ENCODE measurements at places on chromosomes 7 and 10.
A peak's percentile ranks its signal among the peaks of the same experiment; 100 is the strongest.

GRCh38 chr7:135901585-135902540 is 75.3 kb downstream of the MTPN start:
- DNase-seq, result no peak

GRCh38 chr7:17832242-17832641 is 108.1 kb downstream of the SNX13 start:
- no peak for DNase-seq

GRCh38 chr7:31747553-31747952 is 60.5 kb downstream of the PPP1R17 start:
- no peak for DNase-seq

- DNase-seq, result no peak
These were observed 28.6 kb upstream of the ZEB1 start for GRCh38 chr10:31290386-31290785.

GRCh38 chr7:112022128-112022527 is 184.1 kb downstream of the DOCK4 start:
- DNase-seq, result no peak

- DNase-seq, result no peak
These were observed 429.1 kb downstream of the KIF20B start for GRCh38 chr10:90130321-90131086.

DNA sequence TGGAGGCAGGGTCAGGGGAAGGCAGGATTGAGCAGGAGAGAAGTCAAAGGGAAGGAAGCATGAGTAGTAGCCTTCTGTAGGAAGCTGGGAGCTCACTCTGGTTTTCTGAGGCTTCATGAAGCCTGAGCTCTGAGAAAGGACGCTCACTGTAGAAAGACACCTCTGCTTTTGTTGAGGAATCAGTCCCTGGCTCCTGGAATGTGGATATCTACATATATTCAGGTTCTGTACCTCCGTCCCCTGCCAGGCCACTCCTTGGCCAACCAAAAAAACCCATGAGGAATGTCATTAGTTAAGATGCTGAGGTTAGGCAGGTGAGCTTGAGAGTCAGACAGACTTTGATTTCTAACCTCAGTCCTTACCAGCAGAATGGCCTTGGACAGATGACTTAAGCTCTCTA is 283.5 kb upstream of the HABP2 start:
- DNase-seq, result no peak

GRCh38 chr10:78578929-78579328 is 489.8 kb upstream of the ZMIZ1 start:
- DNase-seq, result no peak

DNA sequence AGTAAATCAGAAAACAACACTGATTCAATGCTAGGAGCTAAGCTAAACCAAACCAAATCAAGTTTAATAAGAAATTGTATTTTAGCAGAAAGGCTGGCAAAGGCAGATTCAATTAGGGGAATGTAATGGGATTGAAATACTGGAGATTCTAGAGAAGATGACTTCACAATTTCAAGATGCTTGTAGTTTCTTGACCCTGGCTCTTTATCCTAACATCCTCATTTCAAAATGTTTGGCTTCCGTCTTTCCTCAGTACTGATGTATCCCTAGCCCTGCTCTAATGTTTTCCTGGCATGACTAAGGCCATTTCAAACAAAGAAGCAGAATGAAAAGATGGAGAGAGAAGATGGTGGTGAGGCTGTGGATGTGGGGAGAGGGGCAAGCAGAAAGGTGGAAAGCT is 2.7 kb upstream of the JCAD start:
- DNase-seq, result no peak

DNA sequence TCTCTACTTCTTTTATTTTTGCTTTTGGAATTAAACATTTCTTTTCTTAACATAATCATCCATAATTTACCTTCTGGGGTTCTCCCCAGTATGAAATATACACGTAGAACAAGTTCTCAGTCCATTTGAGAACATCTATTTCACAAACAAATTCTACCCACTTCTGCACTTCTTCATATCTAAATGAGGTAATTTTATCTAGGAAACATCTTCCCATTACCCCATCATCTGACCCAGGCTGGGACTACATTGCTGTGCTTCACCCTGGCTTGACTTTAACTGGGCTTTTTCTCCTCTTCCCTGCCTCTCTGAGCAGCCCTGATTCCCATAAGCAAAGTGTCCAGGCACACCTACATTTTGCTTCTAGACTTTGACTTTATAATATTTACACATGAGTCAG is 43.3 kb upstream of the AMPH start:
- no peak for DNase-seq

GRCh38 chr7:102425639-102426267 is 7.6 kb upstream of the ORAI2 start:
- peak; percentile 71 for DNase-seq

DNA sequence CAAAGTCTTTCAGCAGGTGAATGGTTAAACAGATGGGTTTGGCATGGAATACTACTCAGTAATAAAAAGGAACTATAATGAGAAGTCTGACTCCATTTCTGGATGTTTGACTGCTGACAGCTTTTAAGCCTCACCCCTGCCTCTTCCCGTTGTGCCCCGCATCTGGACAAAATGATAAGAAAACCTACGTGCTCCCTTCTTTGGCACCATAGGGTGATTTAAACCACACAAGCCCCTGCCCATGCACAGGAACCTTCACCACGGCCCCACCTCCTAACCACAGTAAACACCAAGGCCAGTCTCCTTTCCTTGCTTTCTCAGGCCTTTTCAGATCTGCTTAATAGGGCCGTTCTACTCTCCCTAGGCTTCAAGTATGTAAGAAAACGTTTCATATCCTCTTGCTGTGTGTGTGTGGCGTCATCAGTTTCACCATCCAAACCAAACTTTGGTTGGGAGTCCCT is 47.1 kb upstream of the UBN2 start:
- no peak for DNase-seq

DNA sequence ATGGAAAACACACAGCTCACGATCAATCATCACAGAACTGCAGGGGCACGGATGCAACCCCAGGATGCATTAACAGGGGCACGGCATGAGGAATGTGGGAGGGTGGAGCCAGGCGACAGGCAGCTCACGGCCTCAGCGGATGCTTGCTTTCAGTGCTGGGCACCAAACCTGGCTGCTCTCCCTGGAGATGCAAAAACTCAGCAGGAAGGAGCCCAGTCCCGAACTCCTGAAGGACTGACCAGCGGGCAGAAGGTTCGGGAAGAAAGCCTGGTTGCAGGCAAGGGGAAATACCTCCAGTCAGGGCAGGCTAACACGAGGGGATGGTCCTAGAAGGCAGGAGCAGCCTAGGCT is 66.8 kb downstream of the CHST15 start:
- DNase-seq, result no peak

- DNase-seq, result no peak
These were observed 440.6 kb upstream of the LRRN3 start for GRCh38 chr7:110650328-110650727.

DNA sequence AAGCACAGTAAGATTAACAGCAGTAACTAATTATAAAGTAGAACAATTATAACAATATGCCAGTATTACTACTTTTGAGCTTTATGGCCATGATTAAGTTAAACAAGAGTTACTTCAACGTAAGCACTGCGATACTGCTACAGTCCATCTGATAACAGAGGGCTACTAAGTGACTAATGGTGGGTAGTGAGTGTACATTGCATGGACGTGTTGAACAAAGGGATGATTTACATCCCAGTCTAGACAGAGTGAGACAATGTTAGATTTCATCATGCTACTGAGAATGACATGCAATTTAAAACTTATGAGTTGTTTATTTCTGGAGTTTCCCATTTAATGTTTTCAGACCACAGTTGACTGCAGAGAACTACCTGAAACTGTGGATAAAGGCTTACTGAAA is 45.6 kb downstream of the TPST1 start:
- no peak for DNase-seq

- DNase-seq, result no peak
These were observed 447.8 kb upstream of the C7orf33 start for GRCh38 chr7:148142660-148143248.

GRCh38 chr10:12198156-12198555 is 2.2 kb downstream of the CDC123 start:
- DNase-seq, result no peak

DNA sequence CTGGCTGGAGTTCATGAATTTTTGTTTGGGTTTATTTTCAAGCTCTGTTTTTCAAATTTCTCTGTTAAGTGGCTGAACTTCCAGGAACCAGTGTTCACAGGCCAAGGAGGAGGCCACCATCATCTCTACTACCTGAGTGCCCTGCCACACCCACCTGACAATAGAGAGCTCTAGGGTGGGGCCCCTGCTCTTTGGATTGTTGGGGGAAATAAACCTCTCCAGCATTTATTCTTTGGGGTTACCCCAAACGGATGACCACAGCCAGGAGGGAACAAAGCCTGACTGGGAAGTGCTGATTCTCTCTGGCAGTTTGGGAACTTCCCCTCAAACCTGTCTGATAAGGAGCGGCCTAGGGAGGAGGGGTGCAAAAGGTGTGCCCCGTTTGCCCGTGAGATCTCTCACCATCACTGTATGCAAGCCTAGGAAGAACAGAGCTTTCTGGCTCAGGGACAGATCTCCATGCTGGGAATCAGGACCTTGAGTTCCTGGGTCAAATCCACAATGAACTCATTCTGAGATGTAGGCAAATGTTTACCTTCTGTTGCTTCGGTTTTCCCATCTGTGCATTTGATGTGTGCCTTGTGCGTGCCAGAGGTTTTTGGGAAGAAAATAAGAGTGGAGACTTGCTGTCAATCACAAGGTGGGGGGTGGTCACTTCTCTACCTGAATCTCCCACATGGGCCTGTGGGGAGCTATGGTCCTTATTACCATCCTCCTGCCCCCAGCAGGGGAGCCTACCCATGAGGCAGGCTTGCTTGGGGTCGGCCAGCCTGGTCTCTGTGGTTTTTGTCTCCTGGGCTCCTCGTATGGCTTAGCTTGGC is 27.7 kb upstream of the PDCD4 start:
- DNase-seq, result no peak

DNA sequence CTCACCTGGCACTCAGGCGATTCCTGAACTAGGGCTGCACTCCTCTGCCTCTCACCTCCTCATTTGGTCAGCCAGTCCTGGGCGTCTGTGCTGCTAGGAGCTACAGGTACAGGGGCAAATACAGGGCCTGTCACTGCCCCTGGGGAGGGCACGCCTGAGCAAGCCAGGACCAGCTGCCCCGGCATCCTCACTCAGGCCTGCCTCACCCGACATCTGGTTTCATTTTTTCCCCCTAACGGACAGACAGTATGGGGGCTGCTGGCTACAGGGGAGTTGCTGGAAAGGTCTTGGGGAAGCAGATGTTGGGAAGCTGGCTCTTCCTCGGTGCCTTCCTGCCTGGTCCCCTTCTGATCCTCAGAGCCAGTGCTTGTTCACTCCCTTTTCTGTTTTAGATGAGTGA is 77.3 kb upstream of the PPIF start:
- no peak for DNase-seq

DNA sequence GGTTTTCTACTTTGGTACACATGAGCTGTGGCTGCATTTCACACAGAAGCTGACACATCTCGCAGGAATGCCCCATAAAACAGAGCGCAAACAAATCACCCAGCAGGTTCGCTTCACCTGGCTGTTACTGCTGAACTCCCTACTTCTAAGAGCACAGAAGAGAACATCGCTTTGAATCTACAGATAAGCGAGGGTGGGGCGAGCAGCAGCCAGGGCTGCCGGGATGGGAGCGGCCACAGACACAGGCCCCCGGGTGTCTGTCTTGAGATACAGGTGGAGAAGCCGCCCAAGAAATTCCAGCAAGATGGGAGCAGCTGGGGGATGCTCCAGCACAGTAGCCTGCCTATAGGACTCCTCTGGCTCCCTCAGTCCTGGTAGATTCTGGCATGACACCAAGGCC is 27.4 kb downstream of the OGDHL start:
- no peak for DNase-seq

GRCh38 chr10:43278216-43278615 is 11.4 kb upstream of the RASGEF1A start:
- no peak for DNase-seq

DNA sequence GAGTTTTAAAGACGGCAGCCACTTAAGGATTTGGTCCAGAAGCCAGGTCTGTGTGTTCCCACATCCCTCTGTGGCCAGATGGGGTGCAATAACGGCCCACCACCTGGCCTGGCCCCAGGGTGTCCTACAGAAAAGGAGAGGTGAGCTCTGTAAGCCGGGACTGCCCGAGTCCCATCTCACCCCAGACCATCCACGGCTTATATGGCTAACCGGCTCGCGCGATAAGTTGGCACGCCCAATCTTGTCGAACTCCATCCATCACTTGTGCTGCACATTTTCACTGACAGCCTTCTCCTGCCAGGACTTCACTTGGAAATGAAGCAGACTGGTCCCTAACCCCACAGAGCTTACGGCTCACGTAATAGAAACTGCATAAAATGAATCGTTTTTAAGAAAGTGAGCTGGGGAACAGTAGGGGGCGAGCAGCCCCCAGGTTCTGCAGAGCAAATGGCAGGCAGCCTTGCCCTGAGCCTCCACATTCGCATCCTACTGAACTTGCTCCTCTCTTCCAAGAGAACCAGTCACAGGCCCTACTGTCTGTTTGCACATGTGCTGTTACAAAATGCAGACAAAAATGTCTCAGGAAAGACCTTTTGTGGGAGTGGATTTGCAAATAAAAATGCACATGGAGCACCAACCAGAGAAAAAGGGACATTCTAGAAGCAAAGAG is 98.2 kb downstream of the TNS3 start:
- DNase-seq, result no peak

GRCh38 chr10:8221451-8221850 is 167.0 kb downstream of the GATA3 start:
- no peak for DNase-seq

DNA sequence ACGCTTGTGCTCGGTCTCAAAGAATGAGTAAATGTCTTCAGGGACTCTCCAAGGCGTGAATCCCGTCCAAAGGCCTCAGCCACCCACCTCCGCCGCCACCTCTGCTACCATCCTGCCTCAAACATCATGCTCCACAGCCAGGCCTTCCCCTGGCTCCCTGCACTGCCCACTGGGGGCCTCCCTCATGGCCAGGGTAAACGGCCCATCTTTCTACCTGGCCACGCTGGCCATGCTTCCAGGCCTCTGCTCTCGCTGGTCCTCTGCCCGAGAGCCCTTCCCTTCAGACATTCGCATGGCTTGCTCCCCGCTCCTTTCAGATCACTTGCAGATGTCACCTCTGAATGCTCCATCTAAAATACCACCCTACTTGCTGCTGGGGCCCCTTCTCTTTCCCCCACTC is 40.2 kb downstream of the ZNF783 start:
- no peak for DNase-seq

GRCh38 chr7:55024776-55025175 is 6.0 kb downstream of the EGFR start:
- no peak for DNase-seq

- no peak for DNase-seq
These were observed 217.8 kb upstream of the FRMD4A start for GRCh38 chr10:14548474-14548873.

- DNase-seq, result no peak
These were observed 64.1 kb downstream of the PTPRZ1 start for GRCh38 chr7:121936951-121937623.
